H54 (cell line): ENCODE measurements at places on chromosomes 7 and 10.

GRCh38 chr7:139697056-139697455 lies 80.7 kb downstream of the HIPK2 start:
- no peak for DNase-seq

DNA sequence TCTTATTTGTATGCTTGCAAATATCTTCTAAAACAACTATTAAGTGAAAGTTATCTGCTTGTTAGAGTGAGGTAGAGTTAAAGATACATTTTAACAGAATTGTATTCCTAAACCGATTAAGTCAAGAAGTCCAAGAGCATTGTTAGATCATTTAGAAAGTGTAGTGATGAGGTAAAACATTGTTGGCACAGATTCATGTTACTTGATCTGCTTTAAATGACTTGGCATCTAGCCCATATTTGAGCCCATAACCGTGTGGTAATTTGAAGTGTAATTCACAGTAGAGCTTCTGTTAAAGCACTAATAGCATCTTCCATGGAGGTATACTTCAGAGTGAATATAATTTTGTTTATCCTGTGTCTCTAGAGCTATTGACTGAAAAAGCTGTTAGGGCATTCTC lies 62.1 kb downstream of the PTEN start:
- DNase-seq, result no peak

- DNase-seq, result no peak
Measured at GRCh38 chr10:118842843-118843624, 88.3 kb upstream of the CACUL1 start.

DNA sequence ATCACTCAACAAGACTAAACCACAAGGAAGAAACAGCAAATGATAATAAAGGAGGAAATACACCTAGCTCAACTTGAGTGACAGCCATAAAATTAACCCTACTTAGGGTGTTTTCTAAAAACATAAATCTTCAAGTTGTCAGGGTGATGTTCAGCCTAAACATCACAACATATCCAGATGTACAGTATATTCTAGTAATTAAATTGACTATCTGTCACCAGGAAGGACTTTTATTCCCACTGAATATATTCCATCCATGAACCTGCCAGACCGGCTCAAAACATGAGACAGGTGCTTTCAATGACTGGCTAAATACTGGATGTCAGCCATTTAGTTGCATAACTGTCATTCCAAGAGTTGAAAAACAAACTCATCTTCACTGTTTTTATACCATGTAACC lies 298.1 kb upstream of the NEBL start:
- DNase-seq, result no peak

- no peak for DNase-seq
Measured at GRCh38 chr10:4086131-4086898, 301.3 kb upstream of the KLF6 start.

- no peak for DNase-seq
Measured at GRCh38 chr7:151351967-151352366, 10.4 kb downstream of the NUB1 start.

- no peak for DNase-seq
Measured at GRCh38 chr10:5125315-5126044, 31.3 kb downstream of the AKR1C3 start.

GRCh38 chr7:66630531-66630930 lies 1.9 kb downstream of the KCTD7 start:
- no peak for DNase-seq

DNA sequence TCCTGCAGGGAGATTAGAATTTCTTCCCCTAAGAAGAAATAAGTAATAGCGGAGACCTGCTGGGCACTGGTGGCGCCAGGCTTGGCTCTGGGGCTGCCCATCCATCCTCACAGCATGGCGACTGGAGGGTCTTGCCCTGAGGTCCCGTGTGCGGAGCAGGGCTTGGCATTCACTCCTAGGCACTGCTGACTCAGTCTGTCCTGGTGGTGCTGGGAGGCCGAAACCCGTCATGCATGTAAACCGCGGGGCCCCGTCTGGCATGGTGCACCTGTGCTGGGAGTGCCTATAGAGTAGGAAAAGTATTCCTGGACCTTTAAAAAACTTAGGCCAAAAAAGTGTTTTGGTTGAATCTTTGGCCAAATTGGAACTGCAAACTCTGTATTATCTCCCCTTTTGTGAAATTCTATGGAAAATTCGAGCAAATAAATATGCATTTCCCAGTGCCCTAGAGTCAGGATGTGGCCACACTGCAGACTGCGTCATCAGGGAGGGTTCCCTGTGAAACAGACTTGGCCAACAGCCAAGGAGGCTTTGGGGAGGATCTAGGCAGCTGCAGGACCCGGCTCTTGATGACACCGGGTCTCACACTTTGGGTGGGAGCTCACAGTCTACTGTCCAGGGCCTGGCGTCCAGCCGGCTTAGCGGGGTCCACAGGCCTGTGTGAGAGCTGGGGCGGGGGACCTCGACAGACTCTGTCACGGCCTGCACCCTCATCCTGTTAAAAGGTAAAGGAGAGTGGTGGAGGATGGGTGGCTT lies 122.3 kb downstream of the VIPR2 start:
- DNase-seq, result no peak

DNA sequence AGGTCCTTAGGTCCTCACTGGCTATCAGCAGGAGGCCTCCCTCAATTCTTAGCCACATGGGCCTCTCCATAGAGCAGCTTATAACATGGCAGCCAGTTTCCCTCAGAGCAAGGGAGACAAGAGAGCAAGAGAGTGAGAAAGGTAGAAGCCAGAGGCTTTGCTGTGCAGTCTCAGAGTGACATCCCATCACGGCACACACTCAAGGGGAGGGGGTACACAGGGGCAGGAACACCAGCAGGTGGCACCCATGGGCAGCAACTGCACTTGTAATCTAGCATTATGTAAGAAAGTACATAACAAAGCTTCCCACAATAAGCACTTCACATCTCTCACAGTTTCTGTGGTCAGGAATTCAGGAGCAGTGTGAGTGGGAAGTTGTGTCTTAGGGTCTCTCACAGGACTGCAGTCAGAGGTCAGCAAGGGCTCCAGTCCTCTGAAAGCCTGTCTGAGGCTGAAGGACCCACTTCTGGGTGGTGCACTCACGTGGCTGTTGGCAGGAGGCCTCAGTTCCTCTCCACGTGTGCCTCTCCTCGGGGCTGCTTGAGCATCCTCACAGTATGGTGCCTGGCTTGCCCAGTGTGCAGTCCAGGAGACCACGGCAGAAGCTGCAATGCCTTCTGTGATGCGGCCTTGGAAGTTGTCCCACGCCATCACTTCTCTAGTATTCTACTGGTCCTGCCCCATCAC lies 159.4 kb downstream of the OAT start:
- DNase-seq, result no peak

DNA sequence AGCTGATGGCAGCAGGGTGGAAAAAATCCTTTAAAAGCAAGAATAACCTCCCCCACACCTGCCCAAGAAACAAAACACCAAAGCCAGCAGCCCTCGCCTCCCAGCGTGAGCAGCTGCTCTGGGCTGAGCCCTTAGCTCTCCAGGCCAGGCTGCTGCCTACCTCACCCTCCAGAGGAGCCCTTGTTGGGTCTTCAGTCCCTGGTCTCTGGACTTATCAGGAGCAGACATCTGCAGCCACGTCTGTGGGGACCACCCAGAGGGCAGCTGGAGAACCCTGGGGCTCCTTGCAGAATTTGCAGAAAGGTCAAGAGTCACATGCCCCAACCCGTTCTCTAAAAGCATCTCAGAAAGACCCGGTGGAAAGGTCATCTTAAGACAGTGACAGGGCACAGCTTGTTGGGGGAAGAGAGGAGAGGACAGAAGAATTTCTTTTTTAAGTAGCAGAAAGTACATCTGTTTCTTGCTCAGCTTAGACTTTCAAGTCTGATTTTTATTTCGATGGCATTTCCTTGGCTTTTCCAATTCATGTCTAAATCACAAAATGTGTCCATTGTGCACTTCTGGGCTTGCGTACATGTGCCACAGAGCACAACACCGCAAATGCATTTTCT lies 425.7 kb upstream of the NFE2L3 start:
- no peak for DNase-seq

GRCh38 chr7:128404143-128404681 lies 5.6 kb downstream of the IMPDH1 start:
- DNase-seq, result no peak

DNA sequence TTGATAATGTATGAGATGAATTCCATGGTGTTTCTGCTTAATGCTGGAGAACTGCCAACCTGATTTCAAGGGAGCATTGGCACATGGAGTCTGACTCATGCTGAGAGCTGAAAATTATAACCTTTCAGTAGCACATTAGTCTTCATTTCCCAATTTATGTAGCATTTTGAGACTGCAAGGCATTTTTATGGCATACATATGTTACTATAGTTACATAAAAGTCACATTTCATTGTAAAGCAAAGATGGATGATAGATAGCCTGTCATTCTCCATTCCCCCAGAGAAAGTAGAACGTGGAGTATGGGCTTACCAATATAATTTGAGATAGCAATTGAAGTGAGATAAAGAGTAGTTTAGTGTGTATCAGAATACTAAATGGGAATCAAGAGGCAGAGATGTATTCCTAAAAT lies 103.1 kb downstream of the SLC16A9 start:
- no peak for DNase-seq

DNA sequence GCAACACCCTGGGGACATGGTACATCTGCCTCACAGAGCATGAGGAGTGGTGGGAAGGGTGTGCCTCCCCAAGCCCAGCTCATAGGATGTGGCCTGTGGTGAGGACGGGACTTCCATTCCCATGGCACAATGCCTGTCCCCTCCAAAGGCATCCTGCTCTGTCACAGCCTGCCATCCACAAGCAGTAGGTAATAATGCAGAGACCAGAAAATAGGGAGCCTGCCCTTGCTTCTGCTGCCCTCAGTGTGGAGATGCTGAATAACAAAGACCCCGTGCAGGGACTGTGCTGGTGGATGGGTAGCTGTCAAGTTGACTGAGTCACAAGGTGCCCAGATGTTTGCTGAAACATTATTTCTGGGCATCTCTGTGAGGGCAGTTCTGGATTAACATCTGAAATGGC lies 199.9 kb upstream of the GRB10 start:
- no peak for DNase-seq

DNA sequence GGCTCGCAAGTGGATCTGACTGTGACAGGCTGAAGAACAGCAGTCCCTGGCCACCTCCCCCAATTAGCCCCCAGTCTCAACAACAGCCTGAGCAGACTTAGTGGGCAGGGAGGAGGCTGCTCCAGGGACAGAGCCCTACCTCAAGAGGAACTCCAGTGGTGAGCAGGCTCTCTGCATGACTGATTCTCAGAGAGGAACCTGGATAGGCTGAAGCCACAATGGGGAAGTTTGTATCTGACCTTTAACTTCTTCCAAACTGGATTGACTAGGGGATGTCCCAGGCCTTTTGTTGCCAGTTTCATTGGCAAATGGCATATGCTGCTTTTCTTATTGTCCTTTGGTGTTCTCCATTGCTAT lies 93.0 kb downstream of the ARHGAP22 start:
- DNase-seq, result no peak

GRCh38 chr10:133302230-133302629 lies 6.4 kb downstream of the TUBGCP2 start:
- no peak for DNase-seq

DNA sequence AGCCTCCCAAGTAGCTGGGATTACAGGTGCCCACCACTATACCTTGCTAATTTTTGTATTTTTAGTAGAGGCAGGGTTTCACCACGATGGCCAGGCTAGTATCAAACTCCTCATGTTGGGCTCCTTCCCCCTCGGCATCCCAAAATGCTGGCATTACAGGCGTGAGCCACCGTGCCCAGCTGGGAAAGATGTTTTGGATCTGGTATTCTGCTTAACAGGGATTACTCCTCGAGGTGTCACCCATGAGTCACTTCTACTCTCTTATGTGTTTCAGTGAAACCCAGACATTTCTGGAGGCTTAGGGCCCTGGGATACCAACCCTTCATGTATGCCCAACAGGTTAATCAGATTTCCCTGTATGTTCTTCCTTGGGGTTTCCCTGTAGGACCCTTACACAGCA lies 11.8 kb upstream of the OPN4 start:
- DNase-seq, result peak; percentile 61

DNA sequence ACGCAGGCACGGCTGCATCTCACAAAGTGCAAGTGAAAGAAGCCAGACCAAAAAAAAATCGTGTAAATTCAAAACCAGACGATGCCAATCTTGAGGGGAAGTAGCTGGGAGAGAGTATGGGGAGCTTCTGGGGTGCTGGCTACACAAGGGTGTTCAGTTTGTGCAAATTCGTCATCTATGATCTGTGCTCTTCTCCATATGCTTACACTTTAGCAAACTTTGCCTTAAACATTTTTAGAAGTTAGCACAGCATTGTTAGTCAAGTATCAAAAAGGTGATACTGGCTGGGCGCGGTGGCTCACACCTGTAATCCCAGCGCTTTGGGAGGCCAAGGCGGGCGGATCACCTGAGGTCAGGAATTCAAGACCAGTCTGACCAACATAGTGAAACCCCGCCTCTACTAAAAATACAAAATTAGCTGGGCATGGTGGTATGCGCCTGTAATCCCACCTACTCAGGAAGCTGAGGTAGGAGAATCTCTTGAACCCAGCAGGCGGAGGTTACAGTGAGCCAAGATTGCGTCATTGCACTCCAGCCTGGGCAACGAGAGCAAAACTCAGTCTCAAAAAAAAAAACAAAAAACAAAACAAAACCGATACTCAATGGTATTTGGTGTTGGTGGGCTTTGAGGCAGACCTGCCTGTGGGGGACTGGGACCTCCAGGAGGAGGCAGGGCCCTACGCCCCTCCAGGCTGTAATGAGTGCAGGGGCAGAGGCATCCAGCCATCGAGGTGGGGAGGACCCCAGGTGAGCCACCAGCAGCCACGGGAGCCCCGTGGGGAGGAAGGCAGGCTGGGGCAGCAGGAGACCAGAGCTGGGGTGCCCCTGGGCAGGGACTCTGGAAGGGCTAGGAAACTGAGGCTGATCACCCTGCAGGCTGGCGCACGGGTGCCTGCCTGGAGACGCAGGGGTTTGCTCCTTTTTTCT lies 150.0 kb downstream of the PRKAG2 start:
- DNase-seq, result no peak

GRCh38 chr7:18030758-18031157 lies 3.1 kb upstream of the PRPS1L1 start:
- DNase-seq, result no peak

- no peak for DNase-seq
Measured at GRCh38 chr7:131827421-131827820, 271.0 kb upstream of the PODXL start.

GRCh38 chr7:24476227-24476626 lies 97.0 kb upstream of the PALS2 start:
- DNase-seq, result no peak

- no peak for DNase-seq
Measured at GRCh38 chr7:64997927-64998391, 7.1 kb upstream of the ZNF117 start.
